Type B pancreatic cell (in vitro differentiated cells): ENCODE measurements at places on chromosomes 11 and 22. TPM values are rescaled to one million over a fixed set of nuclear protein-coding genes. Genes with fewer than 3 reads are reported as not detected.

The SLC1A2 gene
- total RNA-seq = 1.9 and 7.4 TPM in 2 replicates

DNA sequence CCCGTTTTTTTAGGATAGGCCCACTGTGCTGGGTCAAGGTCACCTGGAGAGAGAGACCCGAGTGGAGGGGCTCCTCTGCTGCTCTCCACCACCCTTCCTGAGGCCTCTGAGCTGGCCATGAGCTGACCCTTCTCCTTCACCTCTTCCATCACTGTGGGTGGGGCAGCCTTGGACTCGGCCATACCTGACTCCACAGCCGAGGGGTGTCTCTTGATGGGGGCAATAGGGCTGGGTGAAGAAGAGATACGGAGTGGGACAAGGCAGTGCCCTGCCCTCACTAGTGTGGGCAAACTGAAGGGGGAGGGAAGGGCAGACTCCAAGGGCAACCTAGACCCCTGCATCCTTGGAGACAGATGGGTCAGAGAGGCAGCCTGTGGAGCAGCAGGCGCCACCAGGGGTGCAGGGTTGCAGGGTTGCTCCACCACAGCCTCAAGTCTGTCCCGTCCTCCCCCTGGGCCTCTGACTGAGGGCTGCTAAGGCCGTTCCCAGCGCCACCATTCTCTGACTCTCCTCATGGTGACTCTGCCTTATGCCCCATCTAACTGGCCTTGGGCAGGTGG is 20.1 kb upstream of the NECTIN1 start:
- no peak for DNase-seq
- no peak overlapping the region for H3K4me3 ChIP-seq
- H3K27ac ChIP-seq = no peak overlapping the region
- no peaks in the 10 kb centered on the region for H3K4me1 ChIP-seq
- H3K36me3 ChIP-seq = no peaks in the 10 kb centered on the region

The CD3E gene
- not detected in 2 replicates for total RNA-seq

DNA sequence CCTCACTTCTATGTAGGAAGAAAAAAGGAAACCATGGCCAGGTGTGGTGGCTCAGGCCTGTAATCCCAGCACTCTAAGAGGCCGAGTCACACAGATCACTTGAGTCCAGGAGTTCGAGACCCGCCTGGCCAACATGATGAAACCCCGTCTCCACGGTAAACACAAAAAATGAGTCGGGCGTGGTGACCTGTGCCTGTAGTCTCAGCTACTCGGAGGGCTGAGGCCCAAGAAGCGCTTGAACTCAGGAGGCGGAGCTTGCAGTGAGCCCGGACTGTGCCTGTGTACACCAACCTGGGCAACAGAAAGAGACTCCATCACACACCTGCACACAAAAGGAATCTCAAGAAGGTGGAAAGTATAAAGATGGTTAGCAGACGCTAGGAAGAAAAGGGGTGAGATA is 17.7 kb downstream of the DEFB131B start:
- H3K27me3 ChIP-seq = no peaks in the 10 kb centered on the region
- H3K4me1 ChIP-seq = no peaks in the 10 kb centered on the region
- DNase-seq = no peak
- H3K4me3 ChIP-seq = no peak overlapping the region
- no peak overlapping the region for H3K27ac ChIP-seq
